ENCODE measurements at places on chromosomes 7 and 10. TPM values are rescaled to one million over a fixed set of nuclear protein-coding genes. Genes with fewer than 3 reads are reported as not detected.

Gene TFEC
- 132 TPM for polyA plus RNA-seq

Gene NKX1-2
- polyA plus RNA-seq: 7.7 TPM

Gene DYDC2
- polyA plus RNA-seq: 0.42 TPM

Gene KIAA1217
- polyA plus RNA-seq: 54.9 TPM

DNA sequence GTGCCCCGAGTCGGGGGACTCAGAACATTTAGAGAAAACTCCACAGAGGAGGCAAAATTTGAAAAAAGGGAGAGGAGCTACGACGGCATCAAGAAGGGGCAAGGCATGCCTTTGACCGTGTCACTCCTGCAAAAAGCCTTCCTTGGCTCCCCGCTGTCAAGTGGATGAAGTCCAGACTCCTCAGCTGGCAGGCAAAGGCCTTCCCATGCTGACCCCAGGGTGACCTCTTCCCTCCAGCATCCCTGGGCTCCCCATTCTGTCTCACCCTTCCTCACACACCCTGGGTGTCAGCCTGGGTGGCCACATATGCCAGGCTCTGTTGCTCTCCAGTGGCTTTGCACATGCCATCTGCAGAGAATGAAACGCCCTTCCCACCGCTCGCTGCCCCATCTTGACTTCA, 88.4 kb upstream of the ZMIZ1 start:
- no peak overlapping the region for H3K27ac ChIP-seq
- no peaks in the 10 kb centered on the region for H3K27me3 ChIP-seq
- peaks cover 5% of the 10 kb centered on the region for H3K4me1 ChIP-seq
- no peaks in the 10 kb centered on the region for H3K36me3 ChIP-seq

Gene TMEM236
- polyA plus RNA-seq: 34.3 TPM

All from large intestine (tissue), 12 donors.